T-helper 17 cell (primary cell): ENCODE measurements at places on chromosomes 13 and 19. TPM values are rescaled to one million over a fixed set of nuclear protein-coding genes. Genes with fewer than 3 reads are reported as not detected.

Gene CDC42EP5
- total RNA-seq = not detected

Gene C13orf42
- not detected for total RNA-seq

- H3K27me3 ChIP-seq = peaks cover 24% of the 10 kb centered on the region
- H3K36me3 ChIP-seq = no peaks in the 10 kb centered on the region
- peak overlapping the region; percentile 96 for H3K27ac ChIP-seq
- peak overlapping the region; percentile 90 for H3K4me3 ChIP-seq
- DNase-seq = peak; percentile 38
These were observed 111.9 kb downstream of the KCNRG start for GRCh38 chr13:50126993-50127725.

DNA sequence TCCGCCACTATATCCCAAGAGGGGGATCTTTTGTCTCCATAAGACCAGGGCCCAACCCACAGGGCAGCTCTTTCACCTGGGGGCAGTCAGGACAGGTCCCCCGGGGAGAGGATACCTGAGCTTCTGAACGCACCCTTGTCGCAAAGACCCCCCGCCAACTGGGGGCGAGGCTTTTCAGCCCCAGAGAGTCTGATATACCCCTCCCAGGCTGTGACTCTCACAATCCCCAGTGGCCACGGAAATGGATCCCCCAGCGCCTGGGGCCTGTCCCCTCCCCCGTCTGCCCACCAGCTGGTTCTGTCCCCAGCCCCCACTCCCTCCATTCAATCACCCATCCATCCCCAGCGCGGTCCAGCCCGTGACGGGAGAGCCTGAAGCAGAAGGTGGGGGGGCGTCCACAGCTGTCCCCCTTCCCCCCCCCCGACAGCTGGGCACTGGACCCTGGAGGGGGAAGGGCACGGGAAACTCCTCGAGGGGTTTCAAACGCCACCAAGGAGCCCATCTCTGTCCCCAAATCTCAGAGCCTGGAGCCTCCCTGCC, 823 bp downstream of the DOCK6 start:
- H3K27ac ChIP-seq = no peak overlapping the region
- peaks cover 2% of the 10 kb centered on the region for H3K4me1 ChIP-seq
- peak overlapping the region; percentile 72 for H3K4me3 ChIP-seq
- peaks cover 37% of the 10 kb centered on the region for H3K27me3 ChIP-seq

DNA sequence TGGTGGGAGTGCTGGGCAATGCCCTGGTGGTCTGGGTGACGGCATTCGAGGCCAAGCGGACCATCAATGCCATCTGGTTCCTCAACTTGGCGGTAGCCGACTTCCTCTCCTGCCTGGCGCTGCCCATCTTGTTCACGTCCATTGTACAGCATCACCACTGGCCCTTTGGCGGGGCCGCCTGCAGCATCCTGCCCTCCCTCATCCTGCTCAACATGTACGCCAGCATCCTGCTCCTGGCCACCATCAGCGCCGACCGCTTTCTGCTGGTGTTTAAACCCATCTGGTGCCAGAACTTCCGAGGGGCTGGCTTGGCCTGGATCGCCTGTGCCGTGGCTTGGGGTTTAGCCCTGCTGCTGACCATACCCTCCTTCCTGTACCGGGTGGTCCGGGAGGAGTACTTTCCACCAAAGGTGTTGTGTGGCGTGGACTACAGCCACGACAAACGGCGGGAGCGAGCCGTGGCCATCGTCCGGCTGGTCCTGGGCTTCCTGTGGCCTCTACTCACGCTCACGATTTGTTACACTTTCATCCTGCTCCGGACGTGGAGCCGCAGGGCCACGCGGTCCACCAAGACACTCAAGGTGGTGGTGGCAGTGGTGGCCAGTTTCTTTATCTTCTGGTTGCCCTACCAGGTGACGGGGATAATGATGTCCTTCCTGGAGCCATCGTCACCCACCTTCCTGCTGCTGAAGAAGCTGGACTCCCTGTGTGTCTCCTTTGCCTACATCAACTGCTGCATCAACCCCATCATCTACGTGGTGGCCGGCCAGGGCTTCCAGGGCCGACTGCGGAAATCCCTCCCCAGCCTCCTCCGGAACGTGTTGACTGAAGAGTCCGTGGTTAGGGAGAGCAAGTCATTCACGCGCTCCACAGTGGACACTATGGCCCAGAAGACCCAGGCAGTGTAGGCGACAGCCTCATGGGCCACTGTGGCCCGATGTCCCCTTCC, 10.5 kb downstream of the C5AR1 start:
- no peak overlapping the region for H3K4me3 ChIP-seq
- H3K36me3 ChIP-seq = no peaks in the 10 kb centered on the region
- no peak for DNase-seq
- peaks cover 29% of the 10 kb centered on the region for H3K27me3 ChIP-seq
- no peak overlapping the region for H3K27ac ChIP-seq

GRCh38 chr13:112616586-112617362, 28.8 kb upstream of the TUBGCP3 start:
- H3K27me3 ChIP-seq = peaks cover 53% of the 10 kb centered on the region
- peaks cover 9% of the 10 kb centered on the region for H3K4me1 ChIP-seq
- H3K4me3 ChIP-seq = no peak overlapping the region
- no peak for DNase-seq
- no peaks in the 10 kb centered on the region for H3K36me3 ChIP-seq
- no peak overlapping the region for H3K27ac ChIP-seq

- no peak overlapping the region for H3K4me3 ChIP-seq
- no peaks in the 10 kb centered on the region for H3K4me1 ChIP-seq
- DNase-seq = no peak
- H3K27me3 ChIP-seq = peaks cover 30% of the 10 kb centered on the region
These were observed 193.9 kb downstream of the RBM26 start for GRCh38 chr13:79212064-79212619.

DNA sequence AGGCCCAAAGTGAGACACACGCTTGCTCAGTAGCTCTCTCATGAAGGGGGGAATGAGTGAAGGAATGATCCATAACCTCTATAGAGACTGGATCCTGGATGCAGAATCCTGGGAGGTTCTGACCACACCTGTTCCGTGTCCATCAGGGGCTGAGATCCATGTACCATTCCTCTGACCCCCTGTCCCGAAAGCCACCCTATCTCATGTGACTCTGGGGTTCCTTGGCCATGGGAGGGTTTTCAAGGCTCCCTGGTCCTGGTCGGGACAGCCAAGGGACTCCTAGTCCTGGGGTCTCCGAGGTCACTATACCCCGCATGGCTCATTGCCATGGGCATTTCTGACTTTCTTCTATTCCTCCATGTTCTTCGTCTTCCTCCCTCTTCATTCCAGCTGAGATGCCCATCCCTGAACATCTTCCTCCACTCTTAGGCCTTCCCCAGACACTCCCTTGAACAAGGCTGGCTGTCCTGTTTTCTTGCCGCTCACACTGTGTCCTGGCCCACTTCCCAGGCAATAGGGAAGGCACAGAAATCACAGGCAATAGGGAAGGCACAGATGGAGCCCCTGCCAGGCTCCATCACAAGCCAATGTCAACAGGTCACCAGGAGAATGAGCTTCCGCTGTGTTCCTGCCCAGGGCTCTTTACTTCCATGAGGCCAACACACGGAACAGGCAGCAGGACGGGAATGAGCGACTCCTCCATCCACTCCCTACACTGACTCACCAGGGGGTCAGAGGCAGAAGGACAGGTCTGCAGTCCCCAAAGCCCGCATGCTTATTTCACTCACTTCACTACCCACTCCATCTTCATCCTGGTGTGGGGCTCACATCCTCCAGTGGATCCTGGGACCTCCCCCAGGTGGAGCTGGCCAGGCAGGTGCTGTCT, 3.2 kb downstream of the CEACAM5 start:
- peaks cover 85% of the 10 kb centered on the region for H3K27me3 ChIP-seq
- peaks cover 3% of the 10 kb centered on the region for H3K36me3 ChIP-seq
- H3K27ac ChIP-seq = no peak overlapping the region
- DNase-seq = no peak
- H3K4me3 ChIP-seq = no peak overlapping the region
- peaks cover 7% of the 10 kb centered on the region for H3K4me1 ChIP-seq
